ENCODE measurements at places on chromosomes 12 and 14.
A peak's percentile ranks its signal among the peaks of the same experiment; 100 is the strongest.

GRCh38 chr14:34094384-34094783 is 143.5 kb upstream of the EGLN3 start:
- no peak for DNase-seq

- DNase-seq: no peak
Measured at GRCh38 chr14:81138429-81138828, 82.3 kb downstream of the GTF2A1 start.

GRCh38 chr14:93954900-93955849 is 21.2 kb downstream of the ASB2 start:
- peak; percentile 38 for DNase-seq

GRCh38 chr12:90945070-90945649 is 9.8 kb downstream of the CCER1 start:
- no peak for DNase-seq

DNA sequence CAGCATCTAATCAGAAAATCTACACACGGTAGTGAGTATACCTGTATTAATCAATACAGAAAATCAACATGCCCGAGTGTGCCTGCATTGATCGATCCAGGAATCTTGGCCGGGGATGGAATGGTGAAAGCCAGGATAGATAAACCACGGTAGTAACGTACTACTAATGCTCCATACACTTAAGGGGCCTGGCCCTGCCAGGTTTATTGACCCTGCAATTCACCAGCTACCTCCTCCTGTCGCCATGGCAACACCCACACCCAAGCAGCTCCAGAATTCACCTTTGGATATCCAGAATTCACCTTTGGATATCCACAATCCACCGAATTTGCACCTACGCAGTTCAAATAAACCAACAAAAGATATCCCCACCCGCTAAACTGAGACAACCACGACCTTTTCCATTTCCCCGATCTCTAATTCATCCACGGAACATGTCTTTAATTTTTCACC is 14.8 kb upstream of the CALM1 start:
- no peak for DNase-seq

- peak; percentile 51 for DNase-seq
Measured at GRCh38 chr14:68843471-68844209, 50.8 kb upstream of the ZFP36L1 start.

DNA sequence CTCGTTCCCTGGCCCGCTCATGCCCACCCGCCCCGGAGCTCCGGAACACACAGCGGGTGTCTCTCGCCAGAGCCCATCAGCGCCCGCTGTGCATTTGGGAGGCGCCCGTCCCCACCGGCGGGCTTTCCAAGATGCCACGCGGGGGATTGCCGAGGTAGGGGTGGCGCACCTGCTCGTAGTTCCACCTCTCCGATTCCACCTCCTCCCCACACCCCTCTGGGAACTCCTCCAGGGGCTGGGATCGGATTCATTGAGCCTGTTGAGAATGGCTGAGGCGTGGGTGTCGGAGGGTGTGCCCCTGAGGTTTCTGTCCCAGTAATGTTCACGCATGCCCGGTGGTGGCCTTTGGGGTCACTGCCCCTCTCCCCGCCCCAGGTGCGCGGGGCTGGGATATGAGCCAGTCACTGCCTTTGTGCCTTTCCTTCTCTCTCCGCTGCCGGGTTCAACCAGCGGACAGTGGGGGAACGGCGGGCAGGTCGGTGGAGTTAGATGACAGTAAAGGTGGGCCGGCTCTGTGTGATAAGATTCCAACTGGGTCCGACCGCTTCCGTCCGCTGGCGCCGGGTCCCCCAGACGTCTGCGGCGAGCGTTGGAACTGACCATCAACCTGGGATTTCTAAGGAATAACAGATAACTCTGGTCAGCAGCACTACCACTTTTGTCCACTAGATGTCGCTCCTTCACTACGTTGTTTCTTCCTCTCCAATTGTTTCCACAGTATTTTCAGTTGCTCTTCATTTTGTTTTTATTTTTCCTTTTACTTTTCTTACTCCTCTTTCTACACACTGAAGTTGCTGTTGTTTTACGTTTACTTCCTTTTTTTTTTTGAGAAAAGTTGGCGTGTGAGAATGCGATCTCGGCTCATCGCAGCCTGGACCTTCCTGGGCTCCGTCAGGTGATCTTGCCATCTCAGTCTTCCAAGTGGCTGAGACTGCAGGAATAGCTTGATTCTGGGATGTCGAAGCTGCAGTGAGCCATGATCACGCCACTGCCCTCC is 178.1 kb upstream of the ALG10B start:
- peak; percentile 4 for DNase-seq

Measured in GDM1 (cell line).